ENCODE measurements at places on chromosomes 16 and 17. TPM values are rescaled to one million over a fixed set of nuclear protein-coding genes. Genes with fewer than 3 reads are reported as not detected.
A peak's percentile ranks its signal among the peaks of the same experiment; 100 is the strongest.

DNA sequence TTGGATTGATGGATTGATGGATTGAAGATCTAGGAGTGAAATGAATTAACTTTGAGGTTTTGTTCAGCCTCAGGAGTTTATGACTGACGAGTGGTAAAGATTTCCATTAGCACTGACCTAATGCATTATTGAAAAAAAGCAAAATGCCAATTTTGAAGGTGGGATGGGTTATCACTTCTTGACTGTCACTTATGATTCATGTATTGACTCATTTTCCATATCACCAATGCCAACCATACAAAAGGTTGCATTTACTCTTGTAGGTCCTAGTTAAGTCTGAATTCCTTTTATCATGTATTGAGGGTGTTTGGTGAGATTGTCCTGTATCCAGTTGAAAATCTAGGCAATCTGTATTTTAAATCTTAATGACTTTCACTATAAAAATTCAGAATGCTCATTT, 57.6 kb downstream of the KNOP1 start:
- H3K4me1 ChIP-seq = no peaks in the 10 kb centered on the region
- no peaks in the 10 kb centered on the region for H3K36me3 ChIP-seq
- no peaks in the 10 kb centered on the region for H3K27me3 ChIP-seq
- no peak overlapping the region for H3K27ac ChIP-seq

- H3K4me1 ChIP-seq = no peaks in the 10 kb centered on the region
- no peaks in the 10 kb centered on the region for H3K27me3 ChIP-seq
- H3K4me3 ChIP-seq = no peak overlapping the region
- DNase-seq = no peak
Measured at GRCh38 chr17:51017270-51017669, 103.4 kb downstream of the SPAG9 start.

DNA sequence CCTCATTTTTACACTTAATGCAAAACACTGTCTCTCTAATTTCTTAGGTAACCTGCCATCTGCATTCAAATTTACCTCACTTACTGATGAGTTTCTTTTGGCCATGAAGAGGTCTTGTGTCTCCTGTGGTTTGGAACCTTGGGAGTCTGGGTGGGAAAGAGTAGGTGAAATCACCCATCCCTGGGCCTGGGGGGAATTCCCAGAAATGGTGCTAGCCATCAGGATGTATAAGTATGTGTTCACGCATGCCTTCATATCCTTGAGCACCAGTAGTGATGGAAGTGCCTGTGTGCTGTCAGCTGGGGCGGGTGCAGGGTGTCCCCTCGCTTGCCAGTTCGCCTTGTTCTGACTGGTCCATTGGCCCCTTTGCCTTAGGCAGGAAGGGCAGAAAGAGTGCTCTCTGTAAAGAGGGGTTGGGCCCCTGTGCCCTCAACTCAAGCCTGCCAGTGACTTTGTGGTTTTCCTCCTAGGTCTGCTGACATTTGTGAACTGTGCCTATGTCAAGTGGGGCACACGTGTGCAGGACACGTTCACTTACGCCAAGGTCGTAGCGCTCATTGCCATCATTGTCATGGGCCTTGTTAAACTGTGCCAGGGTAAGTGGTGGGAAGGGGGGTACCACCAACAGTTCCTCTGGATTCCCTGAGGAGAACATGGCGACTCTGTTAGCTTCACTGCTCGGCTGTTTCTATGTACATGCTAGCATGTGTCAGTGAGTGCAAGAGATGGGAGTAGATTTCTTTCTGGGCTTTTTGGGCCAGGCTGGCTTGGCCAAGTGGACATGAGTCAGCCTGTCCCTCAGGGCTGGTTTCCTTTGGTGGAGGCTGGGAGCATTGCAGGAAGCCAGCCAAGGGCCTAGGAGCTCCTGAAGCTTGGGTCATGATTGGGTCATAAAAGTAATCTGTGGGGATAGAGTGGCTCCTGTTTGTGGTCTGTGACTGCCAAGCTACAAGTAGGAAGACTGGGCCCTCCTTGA, 23.2 kb downstream of the SLC7A6OS start:
- H3K27ac ChIP-seq = peak overlapping the region; percentile 7
- no peaks in the 10 kb centered on the region for H3K36me3 ChIP-seq
- no peak overlapping the region for H3K4me3 ChIP-seq
- H3K27me3 ChIP-seq = no peaks in the 10 kb centered on the region
- DNase-seq = peak; percentile 46

DNA sequence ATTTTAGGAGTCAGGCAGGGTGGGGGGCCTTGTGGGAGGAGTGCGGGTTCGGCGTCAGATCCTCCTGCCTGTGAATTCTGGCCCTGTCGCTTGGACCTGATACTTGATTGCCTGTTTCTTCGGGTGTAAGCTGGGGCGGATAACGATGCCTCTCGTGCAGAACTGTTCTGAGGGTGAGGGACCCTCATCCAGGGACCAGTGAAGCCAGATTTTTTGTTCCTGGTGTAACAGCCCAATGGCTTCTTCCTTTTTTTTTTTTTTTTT, 1.3 kb downstream of the TBCD start:
- H3K4me1 ChIP-seq = peaks cover 11% of the 10 kb centered on the region
- DNase-seq = no peak
- H3K36me3 ChIP-seq = no peaks in the 10 kb centered on the region
- H3K27ac ChIP-seq = no peak overlapping the region
- no peaks in the 10 kb centered on the region for H3K27me3 ChIP-seq

- peak overlapping the region; percentile 43 for H3K4me3 ChIP-seq
- H3K4me1 ChIP-seq = peaks cover 15% of the 10 kb centered on the region
- H3K27ac ChIP-seq = no peak overlapping the region
- no peaks in the 10 kb centered on the region for H3K36me3 ChIP-seq
- DNase-seq = no peak
- H3K27me3 ChIP-seq = no peaks in the 10 kb centered on the region
Measured at GRCh38 chr17:38571833-38572668, 33.7 kb downstream of the SRCIN1 start.

DNA sequence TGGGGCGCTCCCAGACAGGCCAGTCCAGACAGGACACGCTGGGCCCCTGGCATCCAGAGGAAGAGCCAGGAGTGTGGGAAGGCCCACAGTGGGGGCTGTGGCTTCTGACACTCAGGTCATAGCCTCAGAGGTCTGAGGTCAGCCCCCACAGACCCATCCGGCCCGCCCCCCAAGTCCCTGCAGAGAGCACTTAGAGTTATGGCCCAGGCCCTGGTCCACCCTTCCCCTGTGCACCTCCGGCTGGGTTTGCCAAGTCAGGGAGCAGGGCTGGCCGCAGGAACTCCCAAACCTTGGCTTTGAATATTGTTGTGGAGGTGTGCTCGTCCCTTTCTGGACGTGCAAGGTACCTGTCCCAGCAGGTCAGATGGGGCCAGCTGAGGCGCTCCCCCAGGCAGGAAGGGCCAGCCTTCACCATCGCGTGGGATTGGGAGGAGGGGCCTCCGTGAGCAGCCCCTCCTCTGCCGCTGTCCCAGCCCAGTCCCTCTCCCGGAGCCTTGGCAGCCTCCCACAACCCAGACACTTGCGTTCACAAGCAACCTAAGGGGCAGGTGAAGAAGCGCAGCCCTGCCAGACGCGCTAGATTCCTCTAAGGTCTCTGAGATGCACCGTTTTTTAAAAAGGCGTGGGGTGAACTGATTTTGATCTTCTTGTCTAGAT, 74.6 kb downstream of the SOCS1 start:
- peak overlapping the region; percentile 38 for H3K27ac ChIP-seq
- no peak for DNase-seq
- no peak overlapping the region for H3K4me3 ChIP-seq
- no peaks in the 10 kb centered on the region for H3K4me1 ChIP-seq
- H3K27me3 ChIP-seq = no peaks in the 10 kb centered on the region

DNA sequence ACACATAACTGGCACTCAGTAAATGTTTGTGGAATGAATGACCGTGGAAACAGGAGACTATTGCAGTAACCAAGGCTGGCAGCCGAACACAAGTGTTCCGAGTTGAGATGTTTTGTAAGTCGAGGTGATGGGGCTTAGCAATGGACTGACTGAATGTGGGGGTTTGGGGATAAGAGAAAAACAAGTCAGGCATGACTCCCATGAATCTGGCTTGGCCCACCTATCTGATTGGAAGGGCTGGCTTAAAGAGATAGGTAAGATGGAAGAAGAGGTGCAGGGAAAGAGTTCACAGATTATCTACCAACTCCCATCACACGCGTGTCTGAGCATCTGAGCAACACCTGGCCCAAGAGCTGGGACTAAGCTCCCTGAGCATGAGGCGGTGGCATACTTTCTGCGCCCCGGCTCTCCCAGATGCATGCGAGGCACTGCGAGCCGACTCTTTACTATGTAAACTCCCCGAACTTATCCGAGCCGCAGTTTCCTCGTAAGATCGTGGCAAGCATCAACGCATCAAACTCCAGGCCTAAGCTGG, 539 bp downstream of the IFT20 start:
- H3K27ac ChIP-seq = peak overlapping the region; percentile 91
- DNase-seq = peak; percentile 17
- no peaks in the 10 kb centered on the region for H3K4me1 ChIP-seq

SNX20 gene
- total RNA-seq = 2.7 TPM

DPEP2 gene
- total RNA-seq = 3.1 TPM
